ENCODE measurements at places on chromosomes 1 and 21.

DNA sequence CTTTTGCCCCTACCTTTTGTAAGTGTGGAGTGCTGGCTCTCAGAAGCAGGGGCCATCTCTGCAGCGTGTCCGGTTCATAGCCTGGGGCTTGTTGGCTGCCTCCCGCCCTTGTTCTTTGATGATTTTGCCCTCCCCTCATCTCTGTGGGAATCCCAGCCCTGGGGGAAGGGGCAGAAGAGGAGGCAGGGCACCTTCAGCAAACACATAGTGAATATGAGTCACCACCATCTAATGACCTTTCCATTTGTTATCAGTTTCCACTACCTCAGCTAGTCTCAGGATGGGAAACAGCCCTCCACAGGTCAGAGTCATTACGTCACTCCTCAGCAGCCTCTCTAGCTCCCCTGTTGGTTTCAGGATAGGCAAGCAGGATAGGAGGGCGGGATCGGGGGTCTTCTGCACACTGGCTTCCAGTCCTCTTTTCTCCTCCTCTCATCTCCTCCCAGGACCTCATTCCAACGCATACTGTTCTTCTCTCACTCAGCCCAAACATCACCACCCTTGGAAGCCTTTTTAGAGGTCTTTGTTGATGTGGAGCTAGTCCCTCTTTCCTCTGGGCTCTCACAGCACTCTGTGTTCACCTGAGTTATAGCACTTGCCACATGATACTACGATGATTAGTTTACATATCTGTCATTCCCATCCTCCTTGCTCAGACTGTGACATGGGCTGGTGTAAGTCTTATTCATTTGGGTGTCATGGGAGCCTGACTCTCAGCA is 15.8 kb downstream of the GADD45A start:
- no peak for DNase-seq

DNA sequence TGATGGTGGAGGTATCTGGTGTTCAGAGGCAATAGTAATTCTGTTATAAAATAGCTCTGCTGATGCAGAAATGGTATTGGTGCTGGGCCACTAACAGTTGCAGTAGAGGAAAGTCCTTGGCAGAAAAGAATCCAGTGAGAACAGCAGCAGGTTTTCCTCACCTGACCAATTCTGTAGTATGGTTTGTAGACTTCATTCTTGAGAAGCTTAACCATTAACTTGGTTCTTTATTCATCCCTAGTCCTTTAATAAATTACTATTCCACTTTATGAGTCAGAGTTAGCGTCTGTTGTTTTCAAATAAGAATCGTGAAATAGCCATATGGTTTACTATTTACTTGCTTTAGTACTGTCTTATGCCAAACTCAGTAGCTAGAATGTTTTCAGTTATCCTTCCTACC is 128.5 kb upstream of the SERTAD4 start:
- DNase-seq = no peak

DNA sequence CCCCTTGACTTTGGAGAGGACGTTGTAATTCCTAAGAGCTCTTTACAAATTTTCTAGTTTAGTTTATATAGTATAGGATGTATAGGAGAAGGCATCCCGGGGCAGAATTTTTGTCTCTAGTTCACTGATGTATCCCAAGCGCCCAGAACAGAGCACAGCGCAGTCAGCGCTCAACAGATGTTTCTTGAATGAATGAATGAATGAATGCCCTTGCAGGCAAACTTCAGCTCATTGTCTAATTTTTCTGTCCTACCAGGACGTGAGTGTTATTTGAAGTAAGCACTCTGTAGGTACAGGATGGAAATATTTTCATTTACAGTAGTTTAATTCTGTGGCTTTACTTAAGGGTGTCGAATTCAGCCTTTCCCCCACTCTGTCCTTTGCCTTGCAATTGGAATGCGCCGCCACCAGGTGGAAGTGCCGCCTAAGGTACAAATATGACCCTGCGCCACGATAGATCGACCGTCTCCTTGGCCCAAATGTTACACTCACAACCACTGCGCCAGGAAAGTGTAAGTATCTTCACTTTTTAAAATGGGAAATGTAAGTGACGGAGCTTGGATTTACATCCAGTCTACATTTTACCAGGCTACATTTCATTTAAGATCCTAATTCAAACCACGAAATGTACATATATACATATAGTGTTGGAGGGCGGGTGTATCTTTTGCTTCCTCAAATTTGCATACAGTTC is 910 bp upstream of the MRPL39 start:
- DNase-seq = peak; percentile 26

GRCh38 chr1:201173736-201174135 is 16.9 kb upstream of the IGFN1 start:
- no peak for DNase-seq

DNA sequence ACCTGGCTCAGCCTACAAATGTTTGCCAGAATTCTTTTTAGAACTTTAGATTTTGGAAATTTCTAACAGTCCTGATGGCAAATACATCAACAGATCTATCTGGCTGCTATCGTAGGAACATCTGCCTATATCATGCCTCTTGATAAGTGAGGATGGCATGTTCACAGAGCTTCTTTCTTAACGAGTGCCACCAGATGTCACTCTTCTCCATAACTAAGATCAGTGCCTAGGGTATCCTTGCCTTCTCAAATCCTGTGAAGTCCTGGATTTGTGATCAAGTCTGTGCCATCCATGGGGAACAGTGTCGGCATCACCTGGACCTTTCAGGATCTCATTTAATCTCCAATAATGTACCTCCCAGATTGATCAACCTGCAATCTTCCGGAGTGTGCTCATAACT is 36.5 kb upstream of the CD5L start:
- DNase-seq = no peak

GRCh38 chr1:226784081-226785049 is 45.3 kb upstream of the ITPKB start:
- no peak for DNase-seq

- no peak for DNase-seq
Observed at GRCh38 chr1:16017461-16018303, at the start of gene HSPB7. Gene HSPB7 (minus strand): TSS chr1:16018043. CDS start chr1:16017963, 80 bp downstream.

DNA sequence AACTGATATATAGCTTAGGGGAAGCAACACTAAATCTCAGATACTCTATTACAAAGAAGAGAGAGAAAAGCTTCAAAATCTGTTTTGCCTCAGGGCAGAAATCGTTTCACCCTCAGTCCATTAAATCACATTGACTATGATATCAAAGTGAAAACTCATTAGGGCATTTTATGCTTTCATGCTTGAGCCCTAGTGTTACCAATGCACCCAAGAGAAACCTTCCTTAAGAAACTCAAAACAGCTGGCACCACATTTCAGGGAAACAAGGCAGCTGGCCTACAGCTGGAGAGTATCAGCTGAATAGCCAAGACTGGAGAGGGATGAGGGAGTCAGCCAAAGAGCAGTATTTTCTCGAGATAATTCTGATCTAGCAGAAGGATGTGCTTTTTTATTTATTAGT is 14.9 kb downstream of the COLGALT2 start:
- DNase-seq = no peak

DNA sequence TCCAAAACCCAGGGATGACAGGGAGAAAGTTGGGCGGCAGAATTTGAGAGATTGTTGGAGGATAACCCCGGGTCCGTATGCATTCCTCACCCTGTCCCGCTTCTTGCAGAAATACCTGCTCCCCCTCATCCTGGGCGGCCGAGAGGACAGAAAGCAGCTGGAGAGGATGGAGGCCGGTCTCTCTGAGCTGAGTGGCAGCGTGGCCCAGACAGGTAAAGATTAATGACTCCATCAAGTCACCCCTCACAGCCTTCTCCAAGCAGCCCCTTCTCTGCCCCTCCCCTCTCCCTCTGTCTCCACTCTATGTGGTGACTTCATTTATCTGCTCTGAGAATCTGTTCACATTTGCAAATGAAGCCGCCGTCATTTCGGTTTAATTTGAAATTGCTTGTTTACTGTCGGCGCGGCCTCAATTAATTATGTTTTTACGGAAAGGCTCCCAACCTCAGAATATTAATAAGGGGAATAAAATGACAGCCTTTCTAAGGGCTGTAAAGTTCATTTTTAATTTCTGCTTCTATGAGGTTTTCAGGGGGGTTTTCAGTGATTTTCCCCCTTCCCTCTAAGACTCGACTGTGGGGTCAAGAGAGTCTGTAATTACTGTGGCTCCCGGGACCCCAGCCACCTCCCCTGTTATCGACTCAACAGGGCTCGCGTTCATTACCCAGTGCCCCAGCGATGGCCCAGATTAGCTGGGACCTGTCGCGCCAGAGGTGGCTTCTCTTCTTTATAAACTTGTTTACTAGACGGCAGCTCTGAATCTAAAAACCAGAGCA is 148.3 kb downstream of the PEX14 start:
- no peak for DNase-seq

- DNase-seq = no peak
Observed at GRCh38 chr1:24871306-24871901, 58.7 kb downstream of the RUNX3 start.

DNA sequence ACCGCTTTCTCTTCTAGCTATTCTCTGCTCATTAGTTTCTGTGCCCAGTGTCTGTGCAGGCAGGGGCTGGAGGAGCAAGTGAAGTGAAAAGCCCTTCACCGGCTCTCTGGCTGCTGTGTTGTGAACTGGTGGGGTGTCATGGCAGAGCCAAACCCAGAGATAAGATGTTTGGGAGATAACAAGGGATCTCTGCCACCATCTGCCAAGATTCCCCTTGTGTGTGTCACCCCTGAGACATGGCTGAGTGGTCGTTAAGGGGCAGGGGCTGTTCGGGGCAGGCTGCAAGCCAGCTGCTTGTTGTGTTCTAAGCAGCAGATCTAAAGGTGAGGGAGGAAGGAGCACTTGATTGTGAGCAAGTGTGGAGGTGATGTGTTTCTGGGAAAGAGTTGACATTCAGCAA is 24.5 kb downstream of the CNIH3 start:
- DNase-seq = no peak

DNA sequence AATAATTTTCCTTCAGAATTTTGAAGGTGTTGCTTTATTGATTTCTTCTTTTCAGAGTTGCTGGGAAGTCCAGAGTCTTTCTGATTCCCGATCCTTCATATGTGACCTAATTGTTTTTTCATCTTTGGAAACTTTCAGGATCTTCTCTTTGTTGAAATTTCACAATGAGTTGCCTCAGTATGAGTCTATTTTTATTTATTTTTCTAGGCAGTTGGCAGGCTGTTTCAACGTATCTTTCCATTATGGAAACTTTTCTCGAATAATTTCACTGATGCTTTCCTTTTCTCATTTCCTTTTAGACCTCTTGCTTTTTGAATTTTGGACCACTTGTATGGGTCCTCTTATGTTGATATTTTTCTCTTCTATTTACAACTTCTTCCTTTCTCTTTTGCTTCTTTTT is 354.3 kb downstream of the TGFB2 start:
- no peak for DNase-seq

GRCh38 chr1:198175423-198176170 is 18.8 kb downstream of the NEK7 start:
- DNase-seq = no peak

DNA sequence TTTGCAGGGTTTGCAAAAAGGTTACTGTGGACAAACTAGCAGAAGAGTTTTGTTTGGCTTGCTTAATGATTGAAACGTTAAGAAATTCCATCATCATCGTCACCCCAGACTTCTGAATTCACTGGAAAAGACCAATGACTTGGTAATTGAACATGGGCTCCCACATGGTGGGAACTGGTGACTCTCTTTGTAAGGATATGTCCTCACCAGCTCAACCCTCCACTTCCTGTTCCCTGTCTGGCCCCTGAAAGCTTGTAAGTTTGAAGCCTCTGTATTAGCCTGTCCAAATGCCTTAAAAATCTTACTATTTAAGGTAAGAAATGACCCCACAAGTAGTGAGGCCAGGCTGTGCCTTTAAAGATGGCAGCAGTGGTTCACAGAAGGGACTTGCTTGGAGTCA is 9.7 kb downstream of the SYT6 start:
- no peak for DNase-seq

GRCh38 chr21:45257673-45258341 is 29.9 kb downstream of the POFUT2 start:
- DNase-seq = no peak

DNA sequence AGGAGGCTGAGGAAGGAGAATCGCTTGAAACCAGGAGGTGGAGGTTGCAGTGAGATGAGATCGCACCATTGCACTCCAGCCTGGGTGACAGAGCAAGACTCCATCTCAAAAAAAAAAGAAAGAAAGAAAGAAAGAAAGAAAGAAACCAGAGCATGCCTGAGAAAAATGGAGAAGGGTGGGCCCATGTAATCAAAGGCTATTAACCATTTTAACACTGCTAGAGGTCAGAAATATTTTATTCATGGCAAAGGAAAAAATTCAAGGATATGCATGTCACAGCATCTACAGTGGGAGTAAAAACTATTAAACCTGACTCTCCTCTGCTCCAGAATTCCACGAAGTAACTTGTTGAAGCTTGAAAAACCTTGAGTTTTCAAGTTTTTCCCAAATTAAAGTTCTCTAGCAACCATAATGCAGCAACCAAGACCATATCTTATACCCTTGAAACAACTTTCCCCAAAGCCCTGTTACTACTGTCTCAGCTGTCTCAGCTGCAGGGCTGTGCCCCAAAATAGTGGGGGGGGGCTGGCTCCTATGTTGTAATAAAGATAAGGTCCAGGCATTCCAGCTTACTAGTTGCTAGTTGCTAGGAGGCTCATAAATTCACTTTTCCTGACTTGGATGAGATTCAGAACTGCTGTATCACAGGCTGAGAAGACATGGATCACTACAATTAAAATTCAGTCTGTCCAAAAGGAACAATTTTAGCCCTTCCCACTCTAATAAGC is 112.9 kb upstream of the SOD1 start:
- DNase-seq = no peak

- no peak for DNase-seq
Observed at GRCh38 chr1:220281159-220281574, 8.9 kb upstream of the RAB3GAP2 start.

All from stimulated activated CD8-positive, alpha-beta memory T cell treated with anti-CD3 and anti-CD28 coated beads, Interleukin-15, amount 100 ng/mL, for 24 hours (primary cell).